ENCODE measurements at places on chromosomes 5 and 9.

DNA sequence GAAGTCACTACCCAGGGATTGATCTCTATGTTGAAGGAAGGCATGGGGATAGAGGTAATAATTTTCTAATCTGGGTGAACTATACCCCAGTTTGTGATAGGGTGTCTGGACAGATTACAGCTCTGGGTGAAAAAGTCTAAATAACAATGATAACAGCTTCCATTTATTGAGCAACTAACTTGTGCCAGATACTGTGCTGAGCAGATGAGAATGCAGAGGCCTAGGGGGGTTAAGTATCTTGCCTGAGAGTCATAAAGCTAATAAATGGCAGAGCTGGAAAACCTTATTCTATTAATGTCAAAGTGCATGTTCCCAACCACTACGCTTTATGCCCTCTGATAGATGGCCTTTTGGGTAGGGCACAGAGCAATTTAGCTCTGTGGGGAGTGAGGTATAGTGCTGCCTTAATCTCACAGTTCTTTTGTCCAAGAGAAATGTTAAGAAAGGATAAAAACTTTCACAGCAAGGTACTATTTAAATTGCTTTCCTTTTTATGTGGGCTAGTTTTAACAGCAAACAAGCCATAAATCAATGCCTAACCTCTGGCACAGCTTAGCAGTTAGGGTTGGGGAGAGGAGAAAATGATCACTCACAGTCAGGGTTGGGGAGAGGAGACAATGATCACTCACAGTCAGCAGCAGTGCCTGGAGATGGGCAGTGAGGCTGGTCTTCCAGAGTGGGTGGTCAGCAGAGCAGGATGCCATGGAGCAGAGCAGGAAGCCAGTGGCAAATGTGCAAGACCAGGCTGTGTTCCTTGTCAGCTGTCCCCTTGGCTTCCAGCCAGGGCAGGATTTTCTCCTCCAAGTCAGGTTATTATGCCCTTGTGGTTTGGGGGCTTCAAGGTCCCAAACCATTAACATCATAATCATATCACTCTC lies 187.0 kb downstream of the CARTPT start:
- no peak for DNase-seq

DNA sequence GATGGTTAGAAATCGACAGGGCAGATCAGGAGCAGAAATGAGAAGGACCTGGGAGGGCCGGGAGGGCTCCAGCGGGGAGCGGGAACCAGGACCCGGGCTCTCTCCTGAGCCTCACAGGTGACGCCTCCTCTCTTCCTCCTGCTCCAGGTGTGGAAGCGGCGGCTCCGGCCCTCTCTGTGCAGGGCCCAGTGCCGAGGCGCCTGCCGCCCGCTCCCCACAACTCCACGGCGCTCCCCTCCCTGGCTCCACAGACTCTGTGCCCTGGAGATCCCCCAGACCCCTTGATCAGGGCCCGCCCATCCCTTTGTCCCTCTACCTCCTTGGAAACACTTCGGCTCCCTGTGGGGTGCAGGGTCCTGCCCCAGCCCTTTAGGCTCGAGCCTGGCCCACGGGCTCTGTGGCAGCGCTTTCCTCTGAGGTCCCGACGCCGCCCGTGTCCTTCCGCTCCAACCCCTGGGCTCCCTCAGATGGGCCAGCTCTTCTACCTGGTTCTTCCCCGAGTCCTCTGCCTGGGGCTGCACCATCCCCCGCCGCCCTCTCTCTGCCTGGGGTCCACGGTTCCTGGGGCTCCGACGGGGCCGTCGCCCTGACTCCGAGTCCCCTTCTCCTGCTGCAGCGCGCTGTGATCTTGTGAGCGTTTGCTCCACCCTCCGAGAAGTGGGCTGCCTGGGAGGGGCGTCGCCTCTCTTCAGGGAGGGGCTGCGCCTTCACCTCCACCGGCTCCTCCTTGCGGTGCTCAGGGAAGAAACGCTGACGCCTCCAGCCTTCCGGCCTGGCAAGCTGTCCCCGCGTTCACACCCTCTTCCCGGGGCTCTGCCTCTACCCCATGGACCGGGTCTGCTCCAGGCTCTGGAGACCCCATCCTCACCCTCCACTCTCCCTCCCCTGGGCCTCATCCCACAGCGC lies 22.4 kb upstream of the SLC6A3 start:
- DNase-seq, result no peak

DNA sequence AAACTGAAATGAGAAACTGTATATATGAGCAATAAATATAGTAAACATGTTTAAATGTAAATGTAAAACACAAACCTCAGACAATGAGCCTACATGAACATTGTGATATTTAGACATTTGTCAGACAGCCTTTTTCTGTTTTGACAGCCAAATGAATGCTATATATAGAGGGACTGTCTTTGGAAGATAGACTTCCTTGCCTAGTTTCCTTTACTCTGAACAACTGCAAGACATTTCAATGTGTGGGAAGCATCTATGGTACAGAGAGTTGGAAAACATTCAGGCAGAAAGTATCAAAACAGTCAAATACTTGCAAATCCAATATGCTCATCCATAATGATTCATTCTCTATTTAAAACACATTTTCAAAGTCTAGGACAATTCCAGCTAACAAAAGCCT lies 31.7 kb upstream of the TUSC1 start:
- no peak for DNase-seq

DNA sequence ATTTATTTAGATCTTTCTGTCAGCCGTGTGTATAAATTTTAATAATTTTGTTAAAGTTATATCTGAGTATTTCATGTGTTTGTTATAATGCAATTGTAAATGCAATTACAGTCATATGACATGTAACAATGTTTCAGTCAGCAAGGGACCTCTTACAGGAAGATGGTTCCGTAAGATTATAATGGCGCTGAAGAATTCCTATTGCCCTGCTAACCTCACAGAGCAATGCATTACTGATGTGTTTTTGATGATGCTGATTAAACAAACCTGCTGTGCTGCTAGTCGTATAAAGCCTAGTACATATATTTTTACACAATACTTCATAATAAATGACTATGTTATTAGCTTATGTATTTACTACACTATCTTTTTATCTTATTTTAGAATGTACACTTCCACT lies 1166.4 kb downstream of the CDH12 start:
- DNase-seq, result no peak

DNA sequence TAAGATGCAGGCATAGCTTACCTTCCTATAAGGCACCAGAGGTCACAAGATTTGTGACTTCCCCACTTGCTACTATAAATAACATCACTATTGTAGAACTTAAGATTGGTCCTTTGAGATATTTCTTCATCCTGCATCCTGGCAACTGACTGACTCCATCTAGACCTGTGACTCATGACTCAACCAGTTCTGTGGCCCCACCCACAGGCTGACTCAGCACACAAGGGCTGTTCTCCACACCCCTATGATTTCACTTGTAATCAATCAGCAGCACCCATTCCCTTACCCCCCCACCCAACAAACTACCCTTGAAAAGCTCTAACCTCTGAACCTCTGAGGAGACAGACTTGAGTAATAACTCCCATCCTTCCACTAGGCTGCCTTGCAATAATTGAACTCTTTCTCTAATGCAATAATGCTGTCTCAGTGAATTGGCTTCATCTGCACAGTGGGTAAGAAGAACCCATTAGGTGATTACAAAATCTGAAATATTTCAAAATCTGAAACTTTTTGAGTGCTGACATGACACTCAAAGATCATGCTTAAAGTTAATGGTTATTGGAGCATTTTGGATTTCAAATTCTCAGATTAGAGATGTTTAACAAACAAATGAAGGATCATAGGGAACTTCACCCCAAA lies 296.7 kb downstream of the ARL15 start:
- peak; percentile 91 for DNase-seq

GRCh38 chr9:107767711-107768110 lies 278.1 kb upstream of the KLF4 start:
- no peak for DNase-seq

- no peak for DNase-seq
Measured at GRCh38 chr9:107650995-107651394, 161.4 kb upstream of the KLF4 start.

DNA sequence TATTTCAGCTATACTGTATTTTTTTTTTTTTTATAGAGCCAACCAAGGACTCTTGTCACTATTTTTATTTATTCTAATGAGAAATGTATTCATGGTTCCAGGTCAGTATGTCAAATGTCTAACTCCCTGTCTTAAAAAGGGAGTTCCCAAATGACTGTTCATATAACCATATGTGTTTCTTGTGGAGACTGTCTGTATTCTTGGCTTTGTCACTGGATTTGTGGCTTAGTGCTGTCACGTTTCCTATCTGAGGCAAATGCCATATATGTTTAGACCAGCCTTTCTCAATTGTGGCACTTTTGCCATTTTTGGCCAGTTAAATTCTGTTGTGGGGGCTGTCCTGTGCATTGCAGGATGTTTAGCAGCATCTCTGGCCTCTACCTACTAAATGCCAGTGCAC lies 3.1 kb downstream of the GCNT1 start:
- no peak for DNase-seq

DNA sequence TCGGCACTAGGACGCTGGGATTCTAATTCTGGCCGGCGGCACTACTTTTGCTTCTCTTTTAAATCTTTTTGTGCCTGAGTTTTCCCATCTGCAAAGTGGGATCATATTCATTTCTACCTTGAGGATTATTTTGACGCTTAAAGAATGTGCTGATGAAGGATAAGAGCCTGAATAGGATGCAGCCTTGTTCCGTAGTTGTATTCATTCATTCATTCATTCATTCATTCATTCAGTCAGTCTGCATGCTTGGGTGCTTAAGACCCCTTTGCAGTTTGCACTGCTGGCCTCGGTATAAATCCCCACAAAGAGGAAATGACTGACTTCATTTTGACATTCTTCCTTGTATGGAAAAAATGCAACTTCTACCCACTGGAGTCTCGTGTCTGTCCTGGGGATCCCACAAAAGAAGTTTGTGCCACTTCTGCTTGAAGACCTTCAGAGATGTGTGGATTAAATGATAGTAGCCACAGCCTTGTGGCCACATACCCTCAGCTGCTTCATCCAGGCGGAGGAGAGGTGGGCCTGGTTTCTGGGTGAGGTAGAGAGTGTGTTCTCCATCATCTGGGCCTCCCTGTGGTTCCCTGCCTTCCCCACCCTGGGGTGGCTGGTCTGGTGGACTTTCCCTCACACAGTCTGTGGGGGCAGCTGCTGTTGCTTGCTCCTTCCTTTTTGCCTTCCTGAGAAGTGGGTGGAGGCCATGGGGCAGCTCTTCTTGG lies 62.6 kb downstream of the PPARGC1B start:
- DNase-seq, result no peak

GRCh38 chr5:143843461-143843860 lies 31.5 kb downstream of the HMHB1 start:
- no peak for DNase-seq

- DNase-seq, result no peak
Measured at GRCh38 chr5:180815293-180815917, 12.8 kb upstream of the MGAT1 start.

- no peak for DNase-seq
Measured at GRCh38 chr9:135033487-135033886, 54.0 kb upstream of the OLFM1 start.

GRCh38 chr5:53503562-53504218 lies 23.3 kb downstream of the FST start:
- peak; percentile 53 for DNase-seq

DNA sequence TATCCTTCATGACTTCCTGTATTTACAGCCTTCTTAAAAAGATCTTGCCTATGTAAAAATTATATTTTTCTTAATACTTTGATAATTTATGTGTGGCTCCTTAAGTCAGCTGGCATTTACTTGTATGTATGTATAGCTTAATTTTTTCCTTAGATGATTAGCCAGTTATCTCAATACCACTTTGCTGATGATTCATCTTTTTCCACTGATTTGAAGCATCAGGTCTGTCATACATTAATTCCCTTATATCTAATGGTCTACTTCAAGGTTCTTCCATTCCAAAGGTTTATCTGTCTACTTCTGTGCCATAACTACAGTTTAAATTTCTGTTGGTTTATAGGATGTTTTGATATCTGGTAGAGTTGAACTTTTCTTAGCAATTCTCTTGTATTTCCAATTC lies 44.9 kb upstream of the MTMR12 start:
- DNase-seq, result no peak

GRCh38 chr5:38551030-38552017 lies 5.1 kb downstream of the LIFR start:
- peak; percentile 66 for DNase-seq

DNA sequence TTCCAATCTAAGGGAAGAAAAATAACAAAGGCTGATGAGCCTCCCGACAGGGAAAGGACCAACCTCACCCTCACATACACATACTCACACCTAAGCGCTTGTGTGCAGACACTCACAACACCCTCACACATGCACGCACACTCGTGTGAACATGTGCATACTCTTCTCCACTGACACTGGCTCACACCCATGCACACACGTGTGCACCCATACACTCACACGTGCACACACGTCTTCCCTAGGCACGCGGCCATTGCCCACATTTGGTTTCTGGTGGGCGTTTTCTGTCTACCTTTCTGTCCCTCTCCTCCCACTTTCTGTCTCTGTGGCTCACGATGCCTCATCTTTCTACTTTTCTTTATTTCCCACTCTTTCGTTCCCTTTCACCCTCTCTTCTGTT lies 169.7 kb upstream of the MVB12B start:
- no peak for DNase-seq

- peak; percentile 76 for DNase-seq
Measured at GRCh38 chr5:150410524-150411244, 2.0 kb downstream of the CD74 start.

DNA sequence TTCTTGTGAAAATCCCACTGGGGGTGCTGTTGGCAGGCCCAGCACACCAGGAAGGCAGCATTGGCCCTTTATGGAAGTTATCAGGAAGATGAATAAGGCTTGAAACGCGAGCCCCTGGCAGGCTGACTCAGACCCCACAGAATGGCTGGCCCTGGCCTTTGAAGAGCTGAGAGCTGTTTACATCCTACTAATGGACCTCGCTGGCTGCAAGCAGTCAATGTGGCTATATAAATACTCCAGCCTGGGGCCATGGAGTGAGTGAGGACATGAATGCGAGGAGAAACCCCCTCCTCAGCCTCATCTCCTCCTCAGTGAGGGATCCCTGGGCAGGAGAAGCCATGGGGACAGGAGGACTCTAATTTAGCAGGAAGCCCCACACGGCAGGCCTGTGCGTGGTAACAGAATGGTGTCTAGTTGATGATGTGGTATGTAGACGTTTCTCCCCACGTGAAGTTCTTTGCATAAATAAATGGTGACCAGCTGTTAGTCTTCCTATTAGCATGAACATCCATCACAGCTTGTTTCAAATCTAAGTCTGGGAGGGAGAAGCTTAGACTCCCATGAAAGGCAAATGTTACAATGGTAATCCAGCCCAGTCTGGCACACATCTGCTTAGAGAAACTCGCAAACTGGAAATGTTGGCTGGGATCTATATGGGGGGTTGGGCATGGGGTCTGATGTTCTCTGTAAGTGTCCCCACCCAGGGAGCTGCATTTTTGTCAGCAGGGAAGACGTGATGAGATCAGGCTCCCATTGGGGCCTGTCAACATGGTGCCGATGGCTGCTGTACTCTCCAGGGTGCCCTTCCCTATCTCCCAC lies 175.1 kb upstream of the PITX1 start:
- DNase-seq, result peak; percentile 93

GRCh38 chr5:161406880-161407279 lies 139.6 kb downstream of the GABRB2 start:
- no peak for DNase-seq
